Mammary microvascular endothelial cell (primary cell): ENCODE measurements at places on chromosomes 1 and 21. TPM values are rescaled to one million over a fixed set of nuclear protein-coding genes. Genes with fewer than 3 reads are reported as not detected.

The ST6GALNAC5 gene
- total RNA-seq: not detected in 2 replicates

The SMIM12 gene
- total RNA-seq: 45.5 and 68.4 TPM in 2 replicates

The BRINP2 gene
- not detected in 2 replicates for total RNA-seq

The EFHD2 gene
- total RNA-seq: 242 and 252 TPM in 2 replicates

The DENND1B gene
- total RNA-seq: 0.80 and 1.5 TPM in 2 replicates

The AMY2A gene
- not detected in 2 replicates for total RNA-seq

The HSD3B1 gene
- not detected in 2 replicates for total RNA-seq

The LCK gene
- total RNA-seq: 0.20 TPM in 1 of 2 replicates, not detected in the other

The ARMH1 gene
- not detected in 2 replicates for total RNA-seq

The ELF3 gene
- under 0.01 and 0.25 TPM in 2 replicates for total RNA-seq

The CD1C gene
- not detected in 2 replicates for total RNA-seq

The LCE3D gene
- total RNA-seq: not detected in 2 replicates

The C1orf185 gene
- total RNA-seq: not detected in 2 replicates

The USH2A gene
- not detected in 2 replicates for total RNA-seq

The TRIM67 gene
- total RNA-seq: not detected in 2 replicates

The ADAMTS5 gene
- total RNA-seq: under 0.01 and 0.05 TPM in 2 replicates

The ERO1B gene
- 2.8 and 3.4 TPM in 2 replicates for total RNA-seq

The C1orf226 gene
- total RNA-seq: 1.9 and 4.5 TPM in 2 replicates

The LRRC8B gene
- total RNA-seq: 19.1 and 19.8 TPM in 2 replicates

The CALML6 gene
- not detected in 2 replicates for total RNA-seq

The AGPAT3 gene
- total RNA-seq: 51.2 and 60.2 TPM in 2 replicates

The C1orf105 gene
- total RNA-seq: not detected in 2 replicates

The ARHGAP30 gene
- total RNA-seq: 0.13 and 0.20 TPM in 2 replicates

The CNST gene
- 13.3 and 16.3 TPM in 2 replicates for total RNA-seq

The CCDC17 gene
- total RNA-seq: 0.07 and 0.10 TPM in 2 replicates

The DCAF8 gene
- 43.9 and 49.2 TPM in 2 replicates for total RNA-seq

The CIART gene
- 0.60 and 1.1 TPM in 2 replicates for total RNA-seq

The SERTAD4 gene
- 1.9 and 2.4 TPM in 2 replicates for total RNA-seq

The PTPN7 gene
- total RNA-seq: 0.33 and 1.0 TPM in 2 replicates

The FMN2 gene
- total RNA-seq: 0.15 TPM in 1 of 2 replicates, not detected in the other

The LCE2C gene
- not detected in 2 replicates for total RNA-seq

The ADAMTS4 gene
- 26.7 and 28.6 TPM in 2 replicates for total RNA-seq

The OR6K3 gene
- not detected in 2 replicates for total RNA-seq

The PCAT6 gene
- total RNA-seq: not detected in 2 replicates

The PCBP3 gene
- not detected in 2 replicates for total RNA-seq
